Fibroblast of mammary gland (primary cell): ENCODE measurements at places on chromosomes 6 and 20.

DNA sequence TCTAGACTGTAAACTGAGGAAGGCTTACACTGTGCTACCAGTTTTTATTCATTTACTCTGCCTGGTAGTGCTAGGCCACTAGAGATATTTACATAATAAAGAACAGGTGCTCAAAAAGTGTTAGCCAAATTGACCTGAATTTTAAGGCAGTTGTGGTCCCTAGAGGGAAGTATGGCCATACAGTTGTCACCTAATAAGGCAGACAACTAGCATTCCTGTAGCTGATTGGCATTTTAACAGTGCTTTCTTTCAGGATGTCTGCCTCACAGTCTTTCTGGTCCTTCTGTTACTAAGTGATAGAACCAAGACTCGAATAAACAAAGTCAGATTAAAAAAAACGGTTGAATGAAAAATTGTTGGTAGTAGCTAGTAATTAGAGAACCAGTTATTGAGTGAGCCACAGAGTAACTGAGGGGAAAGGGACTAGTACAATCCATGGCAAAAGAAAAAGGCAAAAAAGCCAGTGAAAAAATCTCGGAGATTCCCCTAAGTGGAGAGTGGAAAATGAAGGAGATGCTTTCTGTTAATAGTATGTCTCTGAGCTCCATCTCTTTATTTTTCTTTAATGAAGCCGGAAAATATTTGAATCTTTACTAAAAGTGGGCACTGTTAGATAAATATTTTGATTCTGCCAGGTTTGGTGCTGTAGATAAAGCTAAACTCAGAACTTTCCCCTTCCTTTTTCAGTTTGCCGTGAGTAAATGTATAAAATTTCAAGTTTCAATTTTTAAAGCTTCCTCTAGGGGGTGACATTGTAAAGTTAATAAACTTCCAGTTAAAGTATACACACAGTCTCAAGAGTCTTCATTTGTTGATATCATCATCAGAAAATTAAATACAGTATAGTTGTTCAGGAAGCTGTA lies 9.1 kb downstream of the VTA1 start:
- peak; percentile 32 for DNase-seq

DNA sequence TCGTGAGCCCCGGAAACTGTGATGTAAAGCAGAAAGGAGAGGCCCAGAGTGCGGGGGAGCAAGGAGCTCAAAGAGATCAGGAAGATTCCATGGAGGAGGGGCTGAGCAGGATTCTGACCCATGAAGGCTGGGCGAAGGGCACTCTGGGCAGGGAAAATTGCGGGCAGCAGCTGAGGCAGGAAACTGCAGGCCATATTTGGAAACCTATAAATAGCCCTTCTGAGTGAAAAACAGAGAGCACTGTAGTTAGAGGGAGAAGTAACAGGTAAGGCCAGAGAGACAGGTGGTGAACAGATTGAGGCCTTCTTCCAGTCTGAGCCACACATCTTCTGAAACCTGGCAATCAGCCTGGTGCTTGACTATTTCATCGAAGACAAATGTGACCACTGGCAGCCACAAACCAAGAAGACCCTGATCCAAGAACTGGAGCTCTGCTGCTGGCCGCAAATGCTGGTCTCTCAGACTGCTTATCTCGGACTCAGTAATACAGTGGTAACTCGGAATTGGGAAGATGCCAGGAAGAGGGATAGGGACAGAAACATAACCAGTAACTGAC lies 14.1 kb upstream of the BEND3 start:
- no peak for DNase-seq

- DNase-seq = no peak
These were observed 16.0 kb downstream of the UQCC2 start for GRCh38 chr6:33695451-33695887.

DNA sequence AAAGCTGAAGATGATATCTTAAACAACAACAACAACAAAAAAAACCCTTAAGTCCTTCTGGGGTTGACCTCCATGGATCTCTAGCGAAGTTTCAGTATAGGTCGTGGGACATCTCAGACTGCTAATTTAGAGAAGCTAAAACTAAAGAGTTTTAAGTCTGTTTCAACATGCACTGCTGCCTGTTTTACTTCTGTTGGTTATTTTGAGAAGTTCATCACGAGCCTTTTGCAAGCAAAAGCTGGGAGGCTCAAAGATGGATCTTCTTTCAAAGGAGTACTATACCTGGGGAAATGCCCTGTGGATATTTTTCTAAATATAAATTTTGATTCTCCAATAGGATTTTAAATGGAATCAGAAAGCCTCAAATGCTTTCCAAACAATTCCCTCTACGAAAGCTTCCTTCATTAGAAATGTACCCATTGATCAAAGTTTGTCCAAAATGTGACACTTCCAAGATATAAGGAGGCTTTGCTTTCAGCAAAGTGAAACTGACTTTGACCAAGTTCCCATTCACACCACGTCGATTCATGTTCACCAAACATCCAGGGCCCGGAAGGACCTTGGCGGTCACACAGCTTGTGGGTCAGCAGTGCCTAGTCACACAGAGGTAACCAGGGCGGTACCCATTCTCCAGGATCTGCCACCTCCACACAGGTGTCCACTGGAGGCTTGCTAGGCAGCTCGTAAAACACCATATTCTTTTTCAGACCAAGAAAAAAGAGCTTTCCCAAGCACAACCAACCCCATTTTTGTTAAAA lies 94.7 kb upstream of the QKI start:
- no peak for DNase-seq

DNA sequence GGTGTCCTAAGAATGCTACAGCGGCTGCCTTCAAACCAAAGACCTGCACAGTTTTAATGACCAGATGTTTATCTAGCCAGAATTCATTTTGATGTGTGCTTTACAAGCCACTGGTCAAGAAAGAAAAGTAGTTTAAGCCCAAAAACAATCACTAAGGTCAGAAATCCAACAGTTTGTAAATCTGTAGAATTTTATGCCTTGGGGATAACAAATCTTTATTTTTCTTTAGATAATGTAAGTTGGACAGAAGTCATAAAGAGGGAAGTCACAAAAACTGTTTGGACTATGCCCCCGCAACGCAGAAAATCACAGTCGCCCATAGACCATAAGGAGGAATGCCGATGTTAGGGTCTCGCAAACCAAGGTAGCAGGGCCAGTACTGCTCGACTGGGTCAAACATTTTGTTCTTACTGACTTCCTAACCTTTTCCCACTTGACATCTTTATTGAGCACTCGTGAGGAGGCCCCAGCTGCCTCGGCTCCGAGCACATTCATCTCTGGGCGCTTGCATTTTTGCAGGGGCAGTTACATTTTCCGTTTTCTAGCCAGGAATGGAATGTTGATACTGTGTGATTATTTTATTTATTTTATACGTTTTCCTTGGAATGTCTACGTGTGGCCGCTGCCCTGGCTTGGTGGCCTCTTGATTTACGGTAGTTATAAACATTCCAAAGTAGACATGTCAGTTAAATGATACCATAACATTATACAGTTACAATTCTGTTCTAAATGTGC lies 56.7 kb upstream of the APCDD1L start:
- DNase-seq = no peak

GRCh38 chr6:40727271-40727670 lies 140.1 kb upstream of the LRFN2 start:
- DNase-seq = no peak

- no peak for DNase-seq
These were observed 141.8 kb upstream of the PTPN1 start for GRCh38 chr20:50368386-50368785.

DNA sequence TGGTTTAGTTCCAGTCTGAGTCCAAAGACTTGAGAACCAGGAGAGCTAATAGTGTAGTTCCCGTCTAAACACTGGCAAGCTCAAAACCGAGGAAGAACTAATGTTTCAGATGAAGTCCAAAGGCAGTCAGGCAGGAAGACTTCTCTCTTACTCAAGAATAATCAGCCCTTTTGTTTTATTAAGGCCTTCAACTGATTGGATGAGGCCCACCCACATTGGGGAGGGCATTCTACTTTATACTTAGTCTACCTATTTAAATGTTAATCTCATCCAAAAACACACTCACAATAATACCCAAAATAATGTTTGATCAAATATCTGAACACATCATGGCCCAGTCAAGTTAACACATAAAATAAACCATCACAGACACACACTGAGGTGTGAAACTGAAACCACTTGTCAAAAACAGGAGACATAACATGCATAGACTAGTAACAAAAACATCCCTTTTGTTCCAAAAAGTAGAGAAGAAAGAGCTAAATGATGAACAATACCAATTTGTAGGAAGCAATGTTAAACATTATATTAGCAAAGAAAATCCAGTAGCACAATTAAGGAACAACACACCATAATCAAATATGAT lies 50.2 kb upstream of the SENP6 start:
- DNase-seq = no peak

GRCh38 chr6:157021993-157022740 lies 245.0 kb downstream of the ARID1B start:
- DNase-seq = peak; percentile 93

DNA sequence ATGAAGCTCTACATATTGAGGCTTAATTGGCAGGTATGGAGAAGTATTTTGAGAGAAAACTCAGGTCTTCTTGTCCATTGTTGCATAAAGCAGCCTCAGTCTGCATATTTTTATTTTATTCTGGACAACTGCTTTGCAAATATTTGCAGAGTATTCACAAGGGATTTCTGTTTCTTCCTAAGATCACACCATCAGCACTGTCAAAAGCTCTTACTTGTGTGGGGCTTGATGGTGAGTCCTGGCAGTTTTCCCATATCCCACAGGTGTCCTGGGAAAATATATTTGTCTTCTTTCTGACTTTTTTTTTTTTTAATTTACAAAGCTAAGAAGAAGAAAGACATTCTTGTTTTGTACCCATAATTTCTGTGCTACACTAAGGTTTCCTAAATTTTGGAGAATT lies 16.9 kb upstream of the MLIP start:
- no peak for DNase-seq

- DNase-seq = no peak
These were observed 140.4 kb downstream of the SAMD5 start for GRCh38 chr6:147648916-147649315.

DNA sequence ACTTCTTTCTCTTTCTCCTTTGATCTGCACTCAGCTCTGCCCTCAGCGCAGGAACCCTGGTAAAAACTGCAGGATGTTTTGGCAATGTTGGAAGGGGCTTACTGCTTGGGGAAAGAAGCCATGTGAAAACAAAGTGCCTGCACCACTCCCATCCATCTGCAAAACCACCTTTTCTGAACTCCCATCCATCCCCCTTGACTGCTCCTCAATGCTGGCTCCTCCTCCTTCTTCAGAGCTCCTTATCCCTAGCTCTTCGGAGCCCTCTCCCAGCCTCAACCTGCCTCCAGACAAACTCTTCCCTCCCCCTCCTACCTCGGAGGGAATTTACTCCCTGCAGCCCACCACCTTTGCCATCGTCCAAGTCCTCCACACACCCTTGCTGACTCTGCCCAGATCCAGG lies 4.2 kb upstream of the ZBTB12 start:
- no peak for DNase-seq

- no peak for DNase-seq
These were observed 20.2 kb upstream of the PIM1 start for GRCh38 chr6:37149745-37150144.

- no peak for DNase-seq
These were observed 105.9 kb downstream of the ADGRB3 start for GRCh38 chr6:68740828-68741500.

DNA sequence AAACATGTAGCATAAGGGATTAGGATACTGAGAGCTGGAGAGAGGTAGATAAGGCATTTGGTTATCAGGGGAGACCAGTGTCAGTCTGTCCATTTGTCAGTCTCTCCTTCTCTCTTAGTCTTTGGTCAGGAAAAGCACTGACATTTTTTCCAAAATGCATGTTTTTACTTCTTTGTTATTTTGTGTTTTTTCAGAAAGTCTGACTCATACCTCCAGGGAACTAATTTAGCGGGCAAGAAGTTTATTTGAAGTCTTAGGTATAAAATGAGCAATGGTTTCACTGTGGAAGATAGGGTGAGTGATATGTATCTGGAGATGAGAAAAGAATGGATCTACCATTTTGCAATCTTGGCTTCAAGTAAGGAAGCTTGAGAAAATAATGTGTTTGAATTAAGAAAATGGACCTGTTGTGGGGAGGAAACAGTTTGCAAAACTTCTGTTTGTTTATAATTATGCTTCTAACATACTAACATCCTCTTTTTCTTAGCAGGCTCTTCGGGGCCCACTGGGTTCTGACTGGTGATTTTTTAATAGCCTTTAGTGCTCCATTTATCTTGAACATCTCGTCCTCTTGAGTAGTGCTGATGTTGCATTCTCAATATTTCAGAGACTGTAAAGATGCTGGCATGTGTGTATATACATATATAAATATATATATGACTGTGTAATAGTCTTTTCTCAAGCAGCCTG lies 66.9 kb upstream of the FABP7 start:
- DNase-seq = peak; percentile 75

- DNase-seq = no peak
These were observed 45.4 kb downstream of the EZR start for GRCh38 chr6:158773581-158774449.

GRCh38 chr20:18001131-18001921 lies 32.5 kb downstream of the MGME1 start:
- DNase-seq = peak; percentile 97

GRCh38 chr20:41577129-41578009 lies 40.8 kb downstream of the CHD6 start:
- no peak for DNase-seq

DNA sequence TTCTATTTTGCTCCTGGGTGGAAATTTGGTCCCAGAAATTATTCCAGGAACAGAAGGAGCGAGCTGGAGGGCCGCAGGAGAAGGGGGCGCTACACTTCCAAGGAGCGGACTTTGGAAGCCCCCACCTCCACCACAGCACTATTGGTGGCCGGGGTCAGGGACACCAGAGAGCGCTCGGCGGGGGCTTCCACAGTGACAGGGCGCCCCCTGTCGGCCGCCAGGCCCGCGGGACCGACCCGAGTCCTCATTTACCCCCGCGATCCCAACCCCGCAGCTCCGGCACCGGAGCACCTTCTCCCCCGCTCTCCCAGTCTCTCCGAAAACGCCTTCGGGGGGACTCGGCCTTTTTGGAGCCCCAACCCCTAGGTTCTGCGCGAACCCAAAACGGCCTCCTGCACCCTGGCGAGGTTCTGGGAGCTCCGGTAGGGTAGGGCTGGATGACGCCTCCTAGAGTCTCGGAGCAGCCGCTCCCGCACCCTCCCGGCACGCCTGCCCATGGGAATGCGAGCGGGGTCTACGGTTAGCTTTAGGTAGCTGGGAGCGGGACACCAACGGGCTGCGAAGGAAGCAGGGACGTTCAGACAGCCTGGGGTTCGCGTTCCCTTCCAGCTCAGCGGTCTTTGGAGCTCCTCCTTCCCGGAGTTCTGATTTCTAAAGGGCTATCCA lies 2.4 kb upstream of the FOXA2 start:
- DNase-seq = no peak

GRCh38 chr6:137370871-137371633 lies 123.1 kb downstream of the OLIG3 start:
- DNase-seq = peak; percentile 10

DNA sequence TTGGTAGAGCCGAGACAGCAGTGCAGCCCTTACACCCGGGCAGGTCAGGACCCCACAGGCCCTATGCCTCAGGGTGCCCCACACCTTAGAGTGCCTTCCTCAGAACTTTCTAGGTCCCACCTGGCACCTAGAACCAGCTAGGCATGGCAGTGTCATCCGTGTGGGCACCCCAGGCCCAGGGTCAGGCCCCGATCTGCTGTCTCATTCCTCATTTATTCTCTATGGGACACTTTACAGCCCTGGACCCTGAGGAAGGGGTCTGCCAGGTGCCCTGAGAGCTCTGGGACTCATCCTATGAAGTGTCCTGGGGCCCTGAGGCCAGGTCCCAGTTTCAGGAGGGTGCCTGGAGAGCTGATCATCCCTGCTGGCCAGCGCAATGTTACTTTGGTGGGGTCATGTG lies 8.1 kb upstream of the BPI start:
- no peak for DNase-seq

GRCh38 chr20:32909896-32910571 lies 51.3 kb downstream of the EFCAB8 start:
- no peak for DNase-seq
